ENCODE measurements at places on chromosomes 16 and 17. TPM values are rescaled to one million over a fixed set of nuclear protein-coding genes. Genes with fewer than 3 reads are reported as not detected.

Gene TBC1D3
- total RNA-seq, result not detected

Gene AIPL1
- not detected for total RNA-seq

DNA sequence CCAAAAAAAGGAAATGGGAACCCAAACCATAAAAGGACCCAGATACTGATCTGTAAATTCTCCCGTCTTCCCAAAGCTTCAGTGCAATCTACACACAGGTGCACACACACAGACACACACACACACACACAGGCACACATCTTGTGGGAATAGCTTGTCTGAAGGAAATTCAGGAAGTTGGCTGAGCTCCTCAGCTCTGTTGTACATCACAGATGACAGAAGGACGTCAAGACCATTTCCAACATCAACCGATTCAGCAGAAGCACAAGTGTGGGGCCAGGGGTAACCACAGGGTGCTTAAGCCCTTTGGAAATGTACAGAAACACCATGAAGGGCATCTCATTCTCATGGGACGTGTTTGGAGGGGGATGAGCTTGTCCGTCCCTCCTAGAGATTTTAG, 498.1 kb upstream of the PSMD7 start:
- DNase-seq, result no peak

GRCh38 chr17:47687328-47687690, 6.7 kb upstream of the TBKBP1 start:
- DNase-seq, result no peak
